ENCODE measurements at places on chromosomes 1 and 21.

DNA sequence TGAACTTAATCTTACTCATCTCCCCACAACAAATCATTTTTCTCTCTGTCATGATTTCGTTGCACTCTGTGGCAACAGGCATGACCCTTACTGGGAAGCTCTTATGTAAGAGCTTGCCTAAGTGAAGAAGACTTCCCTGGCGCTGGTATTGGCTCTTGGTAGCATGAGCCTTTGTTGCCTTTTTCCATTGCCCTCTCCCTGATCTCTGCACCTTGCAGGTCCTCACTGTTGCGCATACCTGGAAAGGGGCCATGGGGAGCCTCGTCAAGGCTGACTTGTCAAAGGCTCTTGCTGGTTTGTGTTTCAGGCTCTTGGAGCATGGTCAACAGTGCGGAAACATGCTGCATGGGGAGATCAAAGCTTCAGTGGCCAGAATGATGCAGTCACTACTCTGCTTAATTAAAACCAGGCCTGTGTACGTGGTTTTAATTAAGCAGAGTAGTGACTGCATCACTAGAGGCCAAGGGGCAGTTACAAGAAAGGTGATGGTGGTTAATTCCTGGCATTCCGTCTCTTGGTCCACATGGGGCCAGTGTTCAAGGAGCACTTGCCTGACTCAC lies 141.3 kb downstream of the SPATA46 start:
- no peak for DNase-seq

DNA sequence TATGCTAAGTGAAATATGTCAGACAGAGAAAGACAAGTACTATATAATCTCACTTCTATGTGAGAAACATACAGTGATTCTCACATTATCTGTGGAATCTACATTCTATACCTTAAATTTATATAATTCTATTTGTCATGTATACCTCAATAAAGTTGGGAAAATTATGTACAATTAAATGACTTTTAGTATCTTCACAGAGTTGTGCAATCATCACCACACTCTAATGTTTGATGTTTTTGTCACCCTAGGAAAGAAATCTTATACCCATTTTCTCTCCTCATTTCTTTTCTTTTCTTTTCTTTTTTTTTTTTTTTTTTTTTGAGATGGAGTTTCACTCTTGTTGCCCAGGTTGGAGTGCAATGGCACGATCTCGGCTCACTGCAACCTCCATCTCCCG lies 37.0 kb upstream of the TINAGL1 start:
- DNase-seq = no peak

DNA sequence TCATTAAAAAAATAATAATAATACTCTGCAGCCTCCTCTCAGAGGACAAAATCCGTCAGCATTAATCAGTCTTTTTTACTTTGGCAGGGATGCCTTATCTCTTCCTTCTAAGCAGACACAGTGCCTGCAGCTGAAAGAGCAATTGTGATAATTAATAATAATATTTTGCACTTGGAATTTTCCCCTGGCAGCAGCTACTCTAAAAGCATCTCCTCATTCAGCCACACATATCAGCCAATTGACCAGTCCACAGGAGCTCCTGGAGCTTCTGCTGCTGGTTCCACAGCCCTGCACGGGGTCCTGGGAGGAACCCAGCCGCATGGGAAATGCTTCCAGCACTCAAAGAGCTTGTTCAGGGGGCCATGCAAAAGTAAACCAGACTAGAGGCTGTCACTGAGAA lies 31.0 kb upstream of the VWA5B1 start:
- DNase-seq = no peak

- no peak for DNase-seq
Measured at GRCh38 chr1:19605967-19606366, 38.1 kb upstream of the NBL1 start.

DNA sequence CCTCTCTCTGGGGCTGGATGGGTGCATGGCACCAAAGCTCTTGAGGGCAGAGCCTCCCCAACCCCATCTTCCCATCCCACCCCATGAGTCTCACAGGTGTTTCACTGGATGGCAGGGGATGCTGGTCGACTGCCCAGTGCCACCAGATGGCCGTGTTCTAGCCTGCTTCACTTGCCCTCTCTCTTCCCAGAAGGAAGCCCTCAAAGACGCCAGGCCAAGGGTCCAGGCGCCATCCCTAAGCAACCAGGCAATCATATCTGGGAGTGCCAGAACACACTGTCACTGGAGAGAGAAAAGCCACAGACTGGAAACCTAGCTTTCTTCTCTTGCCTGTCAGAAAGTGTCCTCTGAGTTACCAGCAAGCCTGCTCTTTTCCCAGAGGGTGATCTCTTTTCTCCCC lies 26.7 kb downstream of the PIGM start:
- DNase-seq = no peak

Data from Panc1 (cell line).